CD4-positive, alpha-beta T cell treated with Interleukin-15 for 4 hours (primary cell): ENCODE measurements at places on chromosomes 1 and 21.

DNA sequence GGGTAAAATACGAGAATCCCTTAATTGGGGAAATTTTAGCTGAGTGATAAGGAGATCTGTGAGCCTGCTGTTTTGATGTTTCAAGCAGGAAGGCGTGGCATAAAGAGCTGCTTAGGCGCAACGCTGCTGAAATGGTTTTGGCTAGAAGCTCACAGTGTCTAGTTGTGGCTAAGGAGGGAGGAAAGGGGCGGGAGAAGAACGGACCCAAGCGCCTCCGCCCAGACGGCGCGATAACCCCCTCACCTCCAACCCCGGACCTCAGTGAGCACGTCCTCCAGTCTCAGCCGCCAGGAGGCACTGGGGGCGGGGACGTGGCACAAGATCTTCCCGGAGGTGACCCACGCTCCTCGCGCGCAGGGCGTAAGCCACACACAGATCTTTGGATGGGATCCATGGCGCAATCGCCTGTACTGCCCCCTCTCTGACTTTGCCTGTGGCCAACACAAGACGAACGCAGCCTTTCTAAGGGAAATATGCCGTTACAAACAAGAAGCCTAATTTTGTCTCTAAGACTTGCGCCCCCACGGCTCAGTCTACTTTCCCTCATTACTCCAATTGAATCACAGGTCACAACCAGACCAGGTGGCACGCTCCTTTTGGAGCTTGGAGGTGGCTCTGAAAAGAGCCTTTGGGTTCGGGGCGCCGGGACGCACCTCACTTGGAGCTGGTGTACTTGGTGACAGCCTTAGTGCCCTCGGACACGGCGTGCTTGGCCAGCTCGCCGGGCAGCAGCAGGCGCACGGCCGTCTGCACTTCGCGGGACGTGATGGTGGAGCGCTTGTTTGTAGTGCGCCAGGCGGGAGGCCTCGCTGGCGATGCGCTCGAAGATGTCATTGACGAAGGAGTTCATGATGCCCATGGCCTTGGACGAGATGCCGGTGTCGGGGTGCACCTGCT lies 23.4 kb upstream of the RNF187 start:
- DNase-seq: peak; percentile 44

GRCh38 chr1:44714532-44714931 lies 16.4 kb downstream of the RNU5D-1 start:
- DNase-seq: no peak

- DNase-seq: no peak
These were observed 894.4 kb downstream of the TTLL7 start for GRCh38 chr1:83104558-83104957.

DNA sequence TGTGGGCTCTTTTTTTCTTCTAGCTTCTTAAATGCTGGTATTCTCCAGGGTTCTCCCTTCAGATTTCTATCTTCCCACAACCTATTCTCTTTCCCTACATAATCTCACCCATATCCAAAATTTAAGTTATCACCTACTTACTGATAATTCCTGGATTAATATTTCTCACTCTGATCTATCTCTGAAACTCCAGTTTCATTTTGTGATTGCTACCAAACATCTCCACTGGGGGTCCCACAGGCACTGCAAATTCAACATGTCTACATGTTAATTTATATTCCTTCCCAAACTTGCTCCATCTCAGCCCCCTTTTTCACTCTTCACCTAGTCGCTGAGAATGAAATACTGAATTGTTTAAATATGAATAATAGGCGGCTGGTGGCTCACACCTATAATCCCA lies 9.9 kb upstream of the C1orf141 start:
- DNase-seq: peak; percentile 29

DNA sequence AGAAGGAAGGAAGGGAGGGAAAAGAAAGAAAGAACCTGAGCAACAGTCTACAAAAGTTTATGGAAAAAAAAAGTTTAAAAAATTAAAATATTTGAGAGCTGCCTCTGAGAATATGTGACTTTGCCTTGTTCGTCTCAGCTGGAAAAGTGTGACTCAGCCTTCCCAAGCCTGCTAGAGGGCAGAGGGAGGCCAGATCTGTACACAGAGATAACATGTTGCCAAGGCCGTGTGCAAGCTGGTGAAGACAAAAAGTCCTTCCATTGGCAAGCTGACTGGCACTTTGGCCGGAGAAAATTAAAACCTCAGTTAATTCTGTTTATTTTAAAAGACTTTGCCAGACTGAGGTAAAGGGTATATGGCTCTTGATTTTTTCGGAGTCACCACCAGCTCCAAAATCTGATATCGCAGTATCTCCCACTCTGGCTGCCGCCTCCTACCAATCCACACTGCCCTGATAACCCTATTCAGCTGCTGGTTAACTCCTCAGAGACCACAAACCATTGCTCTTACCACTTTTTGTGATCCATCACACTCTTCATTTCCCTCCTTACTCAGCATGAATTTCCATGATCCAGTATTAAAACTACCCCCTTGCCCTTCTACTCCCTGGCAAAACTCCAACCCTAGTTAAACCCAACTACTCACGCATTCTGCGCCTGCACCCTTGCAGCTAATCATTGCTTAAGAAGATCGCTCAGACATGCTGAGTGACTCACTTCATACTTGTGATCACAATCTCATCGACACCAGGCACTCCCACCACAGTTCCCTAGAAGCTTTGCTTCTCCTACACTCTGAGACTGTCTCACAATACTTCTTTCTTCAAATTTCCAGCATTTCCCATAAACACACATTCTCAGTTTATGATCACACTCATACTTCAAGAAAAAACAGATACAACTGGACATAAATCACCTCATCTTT lies 5.7 kb upstream of the PPP1R15B start:
- peak; percentile 22 for DNase-seq

DNA sequence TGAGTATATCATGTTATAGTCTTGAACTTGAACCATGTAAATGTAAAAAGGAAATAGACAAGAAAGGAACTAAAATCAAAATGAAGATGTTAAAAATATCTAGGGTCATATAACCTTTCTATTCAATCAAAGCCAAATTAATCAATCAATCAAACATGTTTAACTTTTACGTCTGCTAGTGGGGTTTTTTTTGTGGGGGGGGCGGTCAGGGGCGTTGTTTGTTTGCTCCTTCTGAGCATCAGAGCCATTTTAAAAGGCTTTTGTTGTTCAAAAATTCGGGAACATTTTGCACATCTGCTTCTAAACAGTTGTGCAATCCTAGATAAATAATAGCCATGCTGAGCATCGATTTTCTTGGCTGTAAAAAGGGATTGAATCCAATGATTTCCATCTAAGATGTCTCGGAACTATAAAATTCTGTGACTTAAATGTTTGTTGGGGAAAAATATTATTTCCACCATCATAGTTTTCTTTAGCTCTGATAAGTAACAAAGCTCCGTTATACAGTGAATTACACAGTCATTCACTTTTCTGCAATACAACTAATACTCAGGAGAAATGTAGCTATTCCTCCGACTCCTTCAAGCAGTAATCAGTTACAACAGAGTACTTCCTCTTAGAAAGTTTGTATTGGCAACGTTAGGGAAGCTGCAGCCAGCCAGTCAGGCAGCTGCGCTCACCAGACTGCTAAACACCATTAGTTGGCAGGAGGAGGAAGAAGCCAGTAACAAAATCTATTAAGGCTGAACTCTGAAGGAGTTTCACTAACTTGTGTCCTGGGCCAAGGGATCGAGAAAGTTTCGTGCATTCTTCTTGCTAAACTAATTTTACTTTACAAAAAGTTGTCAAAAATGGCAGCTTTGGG lies 2.2 kb downstream of the SPATA6 start:
- DNase-seq: no peak

DNA sequence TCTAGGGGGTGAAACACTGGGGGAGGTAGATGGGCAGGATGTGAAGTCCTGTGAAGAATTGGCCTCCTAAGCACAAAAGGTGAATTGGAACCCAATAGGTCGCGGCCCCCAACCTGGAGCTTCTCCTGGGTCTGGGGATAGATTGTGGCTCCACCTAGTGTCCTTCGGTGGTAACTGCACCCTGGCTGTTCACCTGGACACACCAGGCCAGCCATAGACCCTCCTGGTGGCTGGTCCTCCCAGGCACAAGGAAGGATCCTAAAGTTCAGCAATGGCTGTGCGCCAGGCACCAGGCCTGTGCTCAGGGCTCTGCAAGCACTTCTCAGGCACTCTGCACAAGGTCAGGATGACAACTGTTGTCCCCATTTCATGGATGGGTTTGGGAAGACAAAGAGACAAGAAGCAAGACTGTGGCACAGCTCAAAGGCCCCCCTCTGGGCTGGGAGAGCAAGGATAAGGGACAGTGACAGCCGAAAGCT lies 13.5 kb downstream of the ESPN start:
- peak; percentile 73 for DNase-seq

- no peak for DNase-seq
These were observed 5.3 kb downstream of the IGSF9 start for GRCh38 chr1:159940006-159940620.

DNA sequence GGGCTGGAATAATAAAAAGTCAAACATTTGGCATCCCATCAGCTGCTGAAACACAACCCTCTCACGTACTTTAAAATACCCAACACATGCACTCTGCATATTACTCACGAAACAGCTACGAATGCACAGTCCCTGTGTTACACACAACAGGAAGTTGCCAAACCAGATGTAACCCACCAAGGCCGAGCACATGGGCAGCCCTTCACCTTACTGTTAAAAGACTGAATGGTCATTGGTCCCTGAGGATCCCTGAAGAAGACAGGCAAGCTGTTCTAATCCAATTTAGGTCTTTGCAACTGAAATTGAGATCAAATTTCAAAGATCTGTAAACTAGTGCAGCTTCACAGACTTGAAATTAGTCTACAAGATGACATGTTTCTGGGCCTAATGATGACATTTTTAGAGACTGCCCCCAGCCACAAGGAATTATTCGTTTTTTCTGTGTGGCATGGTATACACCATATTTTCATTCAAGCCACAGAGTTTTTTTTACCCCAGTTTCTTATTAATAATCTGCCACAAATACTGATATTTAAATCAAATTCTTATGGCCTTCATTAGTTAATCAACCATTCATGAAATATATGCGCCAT lies 25.6 kb upstream of the IER5 start:
- DNase-seq: peak; percentile 47

- no peak for DNase-seq
These were observed 67.3 kb downstream of the PLPPR4 start for GRCh38 chr1:99331636-99332035.

GRCh38 chr1:155012026-155012546 lies 9.5 kb downstream of the ZBTB7B start:
- no peak for DNase-seq

GRCh38 chr1:36988741-36989193 lies 45.5 kb downstream of the GRIK3 start:
- DNase-seq: no peak

- DNase-seq: no peak
These were observed 20.1 kb upstream of the ADAR start for GRCh38 chr1:154628121-154628405.

DNA sequence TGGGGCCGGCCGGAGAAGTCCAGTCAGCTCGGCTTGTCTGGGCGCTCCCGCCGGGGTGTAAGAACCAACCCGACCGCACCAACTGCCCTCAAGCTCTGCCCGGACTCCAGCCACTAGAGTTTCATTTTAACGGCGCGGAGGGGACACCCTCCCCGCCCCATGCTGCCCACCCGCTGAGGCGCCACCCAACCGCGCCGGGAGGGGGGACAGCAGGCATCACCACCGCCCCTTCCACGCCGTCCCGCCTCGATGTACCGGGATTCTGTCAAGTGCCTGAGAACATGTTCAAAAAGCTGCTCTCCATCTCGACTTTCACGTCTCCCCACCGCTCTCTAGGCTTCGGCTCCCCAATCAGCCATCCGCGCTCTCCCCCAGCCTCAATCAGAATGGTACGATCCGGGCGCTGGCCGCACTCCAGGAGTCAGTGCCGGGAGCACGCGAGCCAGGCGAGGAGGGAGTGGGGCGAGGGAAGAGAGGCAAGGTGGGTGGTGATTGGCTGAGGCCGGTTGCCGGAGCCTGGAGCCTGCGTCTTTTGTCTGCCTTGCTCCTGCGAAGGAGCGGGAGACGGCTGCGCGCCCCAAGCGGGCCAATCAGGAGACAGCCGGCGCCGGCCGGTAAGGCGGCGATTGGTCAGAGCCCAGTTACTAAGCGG lies at the start of gene PIK3R3:
Gene PIK3R3, minus strand, starts transcription at position 101 of the 652 bp plus-strand sequence. CDS start 677 bp downstream, outside the sequence.
- DNase-seq: peak; percentile 94

DNA sequence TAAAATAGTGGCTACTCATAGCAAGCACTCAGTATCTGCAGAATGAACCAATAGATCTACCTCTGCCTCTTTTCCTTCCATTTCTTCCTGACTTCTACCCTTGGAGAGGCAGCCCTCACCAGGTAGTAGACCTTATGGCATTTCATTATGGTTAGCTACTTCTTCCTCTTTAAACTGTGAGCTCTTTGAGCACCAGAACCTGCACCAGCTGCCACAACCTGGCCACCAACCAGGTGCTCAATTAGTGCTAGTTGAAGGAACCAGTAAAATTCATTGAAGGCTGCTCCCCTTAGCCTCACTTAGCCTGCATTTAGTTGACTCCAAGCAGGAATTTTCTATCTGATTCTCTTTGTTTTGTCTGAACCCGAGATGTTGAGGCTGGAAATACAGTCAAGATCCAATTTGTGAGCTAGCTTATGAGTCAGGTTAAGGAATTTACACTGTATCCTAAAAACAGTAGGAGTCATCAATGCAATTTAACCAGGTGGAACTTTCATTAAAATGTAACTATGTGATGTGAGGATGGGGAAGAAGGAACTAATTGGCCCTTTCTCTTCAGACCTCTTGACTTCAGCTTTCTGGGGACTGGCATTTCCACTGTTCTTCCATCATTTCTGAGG lies 81.5 kb upstream of the UBE2U start:
- no peak for DNase-seq

DNA sequence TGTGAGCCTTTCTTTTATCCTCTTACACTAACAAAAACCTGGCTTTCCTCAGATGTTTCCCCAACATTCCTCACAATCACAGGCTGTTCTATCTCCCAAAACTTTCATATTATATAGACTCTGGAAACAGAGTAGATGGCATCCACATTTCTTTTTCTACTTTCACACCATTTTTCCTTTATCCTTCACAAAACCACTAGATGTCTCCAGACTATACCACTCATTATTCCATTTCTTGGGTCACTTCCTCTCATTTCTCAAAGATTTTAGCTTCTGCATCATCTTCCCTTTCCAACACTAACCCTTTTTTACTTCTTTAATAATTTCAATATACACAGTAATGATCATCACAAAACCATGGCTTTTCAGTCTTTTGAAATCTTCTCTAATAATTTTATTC lies 286.0 kb upstream of the DEPDC1 start:
- no peak for DNase-seq
